Activated CD4-positive, alpha-beta T cell treated with anti-CD3 and anti-CD28 coated beads, Interleukin-2, amount 10 ng/mL, durations not matched to agents 7 days and 5 days (primary cell): ENCODE measurements at places on chromosomes 2 and 18. TPM values are rescaled to one million over a fixed set of nuclear protein-coding genes. Genes with fewer than 3 reads are reported as not detected.

Gene CCDC85A
- total RNA-seq: not detected

Gene RTP5
- not detected for total RNA-seq

Gene UGT1A5
- not detected for total RNA-seq

DNA sequence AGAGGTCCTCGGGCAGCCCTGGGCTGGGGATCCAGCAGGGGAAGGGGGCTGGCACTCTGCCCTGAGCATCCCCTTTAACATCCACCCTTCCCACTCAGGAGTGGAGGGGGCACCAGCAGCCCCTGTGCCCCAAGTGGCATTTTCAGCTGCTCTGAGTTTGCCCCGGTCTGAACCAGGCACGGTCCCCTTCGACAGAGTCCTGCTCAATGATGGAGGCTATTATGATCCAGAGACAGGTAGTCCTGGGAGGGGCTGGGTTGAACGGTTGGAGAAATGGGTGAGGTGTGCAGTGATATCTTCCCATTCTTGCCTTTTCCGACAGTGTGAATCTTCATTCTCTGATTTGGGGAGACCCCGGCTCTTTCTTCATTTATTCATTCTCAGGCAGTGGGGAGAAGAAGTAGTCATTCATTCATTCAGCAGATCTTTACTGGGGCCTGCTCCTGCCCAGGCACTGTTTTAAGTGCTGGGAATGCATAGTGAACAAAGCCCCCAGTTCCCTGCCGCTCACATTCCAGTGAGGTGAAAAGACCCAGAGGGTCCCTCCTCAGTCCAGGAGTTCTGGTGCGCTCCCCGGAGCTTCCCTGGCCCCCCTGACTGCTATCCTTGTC lies 1.4 kb upstream of the KHK start:
- no peak for DNase-seq

GRCh38 chr2:151297882-151298281 lies 8.4 kb upstream of the NMI start:
- DNase-seq: no peak

Gene TCF23
- total RNA-seq: not detected

DNA sequence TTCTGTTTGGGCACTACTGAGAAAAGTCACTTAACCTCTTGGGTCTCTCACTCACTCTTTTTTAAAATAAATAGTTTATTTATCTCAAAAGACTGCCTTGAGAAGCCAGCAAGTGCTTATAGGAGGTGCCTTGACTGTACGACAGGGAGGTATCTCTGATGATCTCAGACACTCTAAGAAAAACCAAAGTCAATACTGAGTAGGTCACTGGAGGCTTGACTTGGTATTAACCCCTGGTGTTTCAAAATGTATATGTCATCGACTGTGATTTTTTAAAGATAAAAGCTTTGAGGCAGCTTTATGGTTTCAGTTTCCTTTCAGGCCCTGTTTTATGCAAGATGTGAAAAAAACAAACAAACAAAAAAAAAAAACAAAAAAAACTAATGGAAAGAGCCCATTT lies 33.7 kb downstream of the MREG start:
- peak; percentile 17 for DNase-seq

DNA sequence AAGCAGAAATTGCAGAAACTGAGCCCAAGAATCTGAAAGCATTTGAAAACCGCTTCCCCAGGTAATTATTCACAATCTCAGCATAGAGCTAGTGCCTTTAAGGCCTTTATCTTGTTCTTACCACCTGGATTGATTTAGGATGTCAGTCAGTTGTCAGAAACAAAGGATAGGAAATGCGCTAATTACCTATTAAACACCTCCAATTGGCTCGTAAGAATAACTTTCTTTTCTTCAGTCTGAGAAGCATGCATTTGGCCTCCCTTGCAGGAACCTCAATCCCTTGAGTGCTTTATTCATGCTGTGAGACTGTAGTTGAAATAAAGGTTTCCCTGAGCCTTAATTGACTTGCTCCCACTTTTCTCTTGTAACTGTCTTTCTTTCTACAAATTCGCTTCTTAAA lies 400.3 kb upstream of the LRATD1 start:
- DNase-seq: no peak

- no peak for DNase-seq
Measured at GRCh38 chr2:239158641-239159475, 242.0 kb downstream of the HDAC4 start.

DNA sequence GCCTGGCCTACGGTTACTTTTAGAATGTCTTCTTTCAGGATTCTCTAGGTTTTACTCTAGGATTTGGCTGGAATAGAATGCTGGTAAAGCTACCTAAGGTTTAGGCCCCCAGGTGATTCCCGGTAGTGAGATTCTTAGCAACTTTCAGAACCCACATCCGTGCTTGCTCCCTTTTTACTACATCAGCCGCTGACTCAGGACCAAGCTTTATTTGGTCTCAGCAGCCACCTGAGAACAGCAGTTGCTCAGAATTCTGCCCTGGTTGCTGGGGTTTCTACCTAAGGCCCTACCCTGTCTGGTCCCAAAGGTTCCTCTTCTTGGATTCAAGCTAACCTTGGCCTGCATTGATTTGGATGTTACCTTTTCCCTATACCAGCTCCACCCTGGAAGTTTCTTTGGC lies 36.1 kb upstream of the NDUFV2 start:
- DNase-seq: no peak

Gene GALNT5
- not detected for total RNA-seq

- no peak for DNase-seq
Measured at GRCh38 chr2:30213907-30214463, 17.3 kb upstream of the LBH start.

DNA sequence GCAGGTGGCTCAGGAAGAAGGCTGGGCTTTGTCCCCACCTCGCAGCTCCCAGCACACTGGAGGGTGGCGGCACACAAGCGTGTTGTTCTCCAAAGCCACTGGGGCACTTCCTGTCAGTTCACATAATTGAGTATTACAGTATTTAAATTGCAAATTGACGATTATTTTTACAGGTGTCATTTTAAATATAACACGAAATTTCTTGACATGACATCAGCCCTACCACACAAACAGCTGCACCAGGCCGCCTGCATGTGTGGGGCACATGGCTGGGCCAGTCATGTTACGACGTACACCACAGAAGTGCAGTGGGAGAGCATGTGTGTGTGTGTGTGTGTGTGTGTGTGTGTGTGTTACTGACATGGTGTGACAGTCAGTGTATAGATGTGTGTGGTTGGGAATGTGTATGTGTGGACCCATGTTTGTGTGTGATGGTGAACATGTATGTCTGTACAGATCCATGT lies 155.6 kb downstream of the TTC32 start:
- no peak for DNase-seq

- DNase-seq: no peak
Measured at GRCh38 chr2:75453384-75454240, 107.1 kb downstream of the EVA1A start.

- no peak for DNase-seq
Measured at GRCh38 chr2:215290980-215291599, 20.8 kb upstream of the ATIC start.

Gene ERBB4
- total RNA-seq: not detected

GRCh38 chr2:149585166-149585885 lies 2.2 kb downstream of the MMADHC start:
- DNase-seq: no peak

DNA sequence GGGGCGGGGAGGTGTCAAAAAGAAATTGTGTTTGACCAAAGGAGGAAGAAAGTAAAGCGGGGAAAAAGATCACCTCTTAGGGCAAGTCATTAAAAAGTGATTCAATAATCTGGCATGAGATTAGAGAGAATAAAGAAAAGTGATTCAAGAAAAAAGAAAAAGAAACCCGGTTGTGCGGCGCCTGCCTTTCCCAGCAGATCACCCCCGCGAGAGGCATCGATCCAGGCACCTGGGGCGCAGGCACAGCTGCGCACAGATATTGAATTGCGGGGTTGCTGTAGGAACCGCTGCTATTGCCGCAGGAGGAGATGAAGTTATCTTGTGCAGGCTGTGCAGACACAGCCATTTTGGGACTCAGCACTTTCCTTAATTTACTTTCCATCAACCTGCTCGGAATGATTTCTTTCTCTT lies 71.2 kb downstream of the PLB1 start:
- peak; percentile 47 for DNase-seq

DNA sequence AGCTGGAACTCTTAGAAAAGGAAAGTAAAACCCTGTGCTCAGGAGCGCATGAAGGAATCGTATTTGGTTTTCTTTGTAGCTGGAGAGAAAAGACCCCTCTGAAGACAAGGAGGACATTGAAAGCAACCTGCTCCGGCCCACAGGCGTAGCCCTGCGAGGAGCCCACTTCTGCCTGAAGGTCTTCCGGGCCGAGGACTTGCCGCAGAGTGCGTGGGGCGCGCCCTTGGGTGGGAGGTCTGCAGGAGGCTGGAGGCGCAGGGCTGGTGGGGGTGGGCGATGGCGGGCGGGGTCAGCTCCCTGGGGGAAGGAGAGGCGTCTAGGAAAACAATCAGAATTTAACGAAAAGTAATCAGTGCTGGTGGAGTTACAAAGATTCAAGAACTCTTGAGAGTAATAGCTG lies 72.8 kb downstream of the DYSF start:
- DNase-seq: no peak

DNA sequence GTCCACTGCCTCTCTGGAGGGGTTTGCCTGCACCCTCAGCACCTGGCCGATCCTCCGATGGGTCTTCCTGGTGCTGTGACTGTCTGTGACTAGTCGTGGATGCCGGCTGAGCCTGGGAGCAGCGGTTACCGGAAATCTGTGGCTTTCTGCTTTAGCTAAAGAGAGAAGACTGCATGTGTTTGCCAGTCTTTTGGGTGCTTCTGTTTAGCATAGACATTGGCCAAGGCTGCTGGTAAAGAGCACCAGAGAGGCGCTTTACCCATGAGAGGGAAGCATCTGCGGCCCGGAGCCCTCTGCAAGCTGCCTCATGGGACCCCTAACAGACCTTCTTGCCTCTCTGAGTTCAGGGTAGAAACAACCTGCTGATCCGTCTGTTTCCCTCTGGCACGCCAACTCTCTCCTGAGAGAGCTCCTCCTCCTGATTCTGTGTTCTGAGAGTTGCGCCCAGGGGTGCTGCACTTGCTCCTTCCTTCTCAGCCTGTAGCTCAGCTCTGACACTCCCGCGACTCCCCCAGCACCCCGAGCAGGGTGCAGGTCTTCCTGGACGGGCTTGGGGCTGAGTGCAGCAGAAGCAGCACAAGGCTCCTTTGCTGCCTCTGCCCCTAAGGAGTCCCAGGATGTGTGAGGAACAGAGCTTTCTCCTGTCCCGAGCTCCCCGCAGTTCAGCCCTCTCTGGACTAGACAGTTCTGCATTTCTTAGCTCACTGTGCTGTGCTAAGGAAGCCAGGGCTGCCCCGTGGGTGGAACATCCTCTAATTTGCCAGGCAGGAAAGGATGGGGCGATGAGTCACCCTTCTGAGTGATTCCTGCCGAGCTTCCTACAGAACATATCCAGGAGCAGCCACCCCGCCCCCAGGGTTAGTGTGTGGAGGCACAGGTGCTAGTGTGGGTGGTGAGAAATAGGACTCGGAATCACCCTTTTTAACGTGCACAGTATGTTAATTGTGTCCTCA lies 203.2 kb downstream of the SH3RF3 start:
- DNase-seq: peak; percentile 43

DNA sequence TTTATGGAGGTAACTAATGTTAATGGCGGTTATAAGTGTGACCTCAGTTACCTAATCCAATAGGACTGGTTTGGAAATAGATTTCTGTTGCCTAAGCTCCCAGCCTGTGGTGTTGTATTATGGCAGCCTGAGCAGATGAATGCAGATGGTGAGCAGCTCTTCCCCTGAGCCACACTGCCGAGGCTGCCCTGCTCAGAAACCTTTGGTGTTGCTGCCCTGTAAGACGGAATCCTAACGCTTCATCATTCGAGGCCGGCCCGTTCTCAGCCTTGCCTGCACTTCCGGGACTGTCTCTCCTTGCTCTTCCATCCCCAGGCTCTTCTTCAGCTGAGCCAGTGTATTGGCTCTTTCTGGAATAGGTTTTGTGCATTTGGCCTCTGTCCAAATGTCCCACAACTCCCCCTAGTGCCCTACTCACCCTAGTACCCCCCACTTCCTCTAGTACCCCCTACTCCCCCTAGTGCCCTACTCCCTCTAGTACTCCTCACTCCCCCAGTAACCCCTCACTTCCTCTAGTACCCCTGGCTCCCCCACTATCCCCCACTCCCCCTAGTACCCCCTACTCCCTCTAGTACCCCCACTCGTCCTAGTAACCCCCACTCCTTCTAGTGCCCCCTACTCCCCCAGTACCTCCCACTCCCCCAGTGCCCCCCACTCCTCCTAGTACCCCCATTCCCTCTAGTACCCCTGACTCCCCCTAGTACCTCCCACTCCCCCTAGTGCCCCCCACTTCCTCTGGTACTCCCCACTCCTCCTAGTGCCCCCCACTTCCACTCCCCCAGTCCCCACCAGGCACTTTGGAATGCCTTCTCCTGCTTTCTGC lies 106.0 kb upstream of the TAF1B start:
- peak; percentile 48 for DNase-seq

DNA sequence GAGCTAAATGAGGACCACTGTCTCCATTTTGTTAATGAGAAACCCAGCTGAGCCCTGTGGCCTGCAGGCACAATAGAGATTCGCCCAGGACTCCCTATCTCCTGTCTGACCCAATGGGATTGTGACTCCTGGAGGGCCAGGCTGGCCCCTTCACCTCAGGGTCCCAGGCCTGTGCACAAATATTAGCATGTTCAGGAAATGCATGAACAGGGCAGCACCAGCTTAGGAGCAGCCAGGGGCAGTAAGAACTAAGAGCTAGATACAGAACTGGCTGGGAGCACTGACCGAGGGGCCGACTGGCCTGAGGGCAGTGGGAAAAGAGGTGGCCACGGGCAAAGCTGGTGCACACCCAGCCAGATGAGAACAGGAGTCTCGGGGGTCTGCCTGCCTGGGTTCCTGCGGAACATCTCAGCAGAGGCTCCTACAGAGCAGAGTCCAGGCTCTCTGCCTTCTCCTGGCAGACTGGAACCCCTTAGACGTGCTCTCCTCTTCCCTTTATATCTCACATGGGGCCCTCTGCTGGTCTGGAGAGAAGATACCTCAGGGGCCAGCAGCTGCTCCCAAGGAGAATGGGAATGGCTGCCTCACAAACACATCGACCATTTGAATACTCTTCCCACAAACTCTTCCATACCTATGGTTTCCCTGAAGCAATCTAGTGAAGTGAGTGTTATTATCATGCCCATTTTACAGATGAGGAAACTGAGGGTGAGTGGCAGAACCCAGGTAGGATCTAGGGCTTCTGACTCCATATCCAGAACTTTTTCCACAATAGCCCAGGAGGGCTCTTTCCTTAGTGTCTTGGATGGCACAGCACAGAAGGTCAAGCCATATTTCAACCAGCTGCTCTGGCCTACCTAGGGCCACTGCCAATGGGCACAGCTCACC lies 77.6 kb upstream of the OTOF start:
- DNase-seq: no peak

Gene PARD3B
- 0.77 TPM for total RNA-seq

DNA sequence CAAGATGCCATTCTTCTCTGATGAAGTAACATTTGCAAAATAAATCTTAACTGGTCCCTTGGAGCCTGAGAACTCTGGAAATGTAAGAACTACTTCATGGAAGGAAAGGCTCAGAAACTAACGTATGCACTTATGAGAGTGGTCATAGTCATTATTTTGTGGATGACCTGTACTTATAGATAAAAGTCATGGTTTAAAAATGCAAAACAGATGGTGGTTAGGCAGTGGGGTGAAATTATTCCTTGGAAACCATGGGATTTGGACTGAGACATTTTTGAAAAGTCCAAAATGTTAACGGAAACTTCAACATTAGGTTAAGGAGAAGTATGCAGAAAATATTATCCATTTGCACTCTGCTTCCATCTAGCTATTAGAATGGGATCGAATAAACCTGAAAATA lies 223.0 kb downstream of the ICOS start:
- no peak for DNase-seq
